ENCODE measurements at places on chromosomes 16 and 17.

DNA sequence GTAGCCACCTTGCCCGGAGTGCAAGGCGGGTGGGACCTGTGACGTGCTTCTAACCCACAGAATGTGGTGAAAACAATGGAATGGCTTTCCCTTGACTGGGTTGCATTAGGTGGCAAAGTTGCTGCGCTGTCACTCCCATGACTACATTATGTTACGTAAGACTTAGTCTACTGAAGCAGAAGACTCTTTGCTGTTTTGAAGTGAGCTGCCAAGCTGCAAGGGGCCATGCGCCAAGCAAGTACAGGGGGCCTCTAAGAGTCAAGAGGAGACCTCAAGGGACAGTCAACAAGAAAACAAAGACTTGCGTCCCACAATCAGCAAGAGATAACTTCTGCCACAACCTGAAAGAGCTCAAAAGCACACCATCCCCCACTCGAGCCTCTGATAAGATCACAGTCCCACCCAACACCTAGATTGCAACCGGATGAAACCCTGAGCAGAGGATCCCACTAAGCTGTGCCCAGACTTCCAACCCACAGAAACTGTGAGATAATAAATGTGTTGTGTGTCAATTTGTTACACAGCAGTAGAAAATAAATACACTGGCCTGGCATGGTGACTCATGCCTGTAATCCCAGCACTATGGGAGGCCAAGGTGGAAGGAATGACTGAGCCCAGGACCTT, 16.5 kb downstream of the ANKRD11 start:
- peak; percentile 48 for DNase-seq

DNA sequence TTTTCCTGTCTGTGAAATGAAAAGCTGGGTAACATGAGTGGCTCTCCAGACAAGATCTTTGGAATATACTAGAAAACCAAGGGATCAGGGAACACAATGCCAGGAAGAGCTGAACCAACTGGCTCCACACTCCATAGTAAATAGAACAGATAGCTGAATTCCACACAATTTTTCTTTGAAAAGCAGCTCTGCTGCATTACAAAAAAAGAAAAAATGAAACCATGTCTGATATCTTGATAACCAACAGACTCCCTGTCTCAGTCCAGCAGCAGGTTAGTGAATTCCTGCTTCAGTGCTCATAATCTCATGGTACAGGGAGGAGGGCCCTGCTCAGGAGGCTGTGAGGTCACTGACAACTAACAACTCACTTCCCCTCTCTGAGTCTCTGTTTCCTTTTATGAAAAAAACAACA, 97.1 kb downstream of the CDH11 start:
- DNase-seq, result peak; percentile 84

DNA sequence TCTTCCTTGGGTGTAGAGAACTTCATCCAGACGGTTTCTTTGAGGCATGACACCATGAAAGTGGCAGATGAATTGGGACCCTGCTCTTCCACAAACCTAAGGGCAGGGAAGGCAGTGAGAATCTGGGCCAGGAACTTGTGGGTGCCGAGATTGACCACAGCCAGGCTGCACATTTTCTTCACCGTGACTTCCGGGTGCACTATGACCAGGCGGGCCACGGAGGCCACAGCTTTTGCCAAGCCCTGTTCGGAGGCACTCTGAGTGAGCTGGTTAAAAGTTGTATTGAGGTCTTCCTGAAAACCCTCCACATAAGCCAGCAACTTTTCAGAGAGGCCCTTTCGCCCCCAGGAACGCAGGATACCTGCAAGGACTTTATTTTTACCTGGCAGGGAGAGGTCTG, 5.9 kb downstream of the GEMIN4 start:
- DNase-seq, result no peak

DNA sequence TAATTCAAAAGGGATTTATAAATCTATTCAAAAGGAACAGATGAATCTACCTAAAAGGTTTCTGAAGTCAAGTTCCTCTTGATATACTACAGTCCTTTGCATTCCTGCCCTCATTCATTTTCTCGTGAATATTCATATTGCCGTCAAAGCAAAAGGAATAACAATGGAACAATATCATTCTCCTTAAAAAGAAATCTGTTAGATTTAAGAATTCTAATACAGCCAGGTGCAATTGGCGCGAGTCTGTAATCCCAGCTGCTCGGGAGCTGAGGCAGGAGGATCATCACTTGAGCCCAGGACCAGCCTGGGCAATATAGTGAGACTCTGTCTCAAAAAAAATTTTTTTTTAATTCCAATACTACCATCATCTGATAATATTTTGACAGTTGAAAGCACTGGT, 130.3 kb downstream of the BRIP1 start:
- DNase-seq, result no peak

DNA sequence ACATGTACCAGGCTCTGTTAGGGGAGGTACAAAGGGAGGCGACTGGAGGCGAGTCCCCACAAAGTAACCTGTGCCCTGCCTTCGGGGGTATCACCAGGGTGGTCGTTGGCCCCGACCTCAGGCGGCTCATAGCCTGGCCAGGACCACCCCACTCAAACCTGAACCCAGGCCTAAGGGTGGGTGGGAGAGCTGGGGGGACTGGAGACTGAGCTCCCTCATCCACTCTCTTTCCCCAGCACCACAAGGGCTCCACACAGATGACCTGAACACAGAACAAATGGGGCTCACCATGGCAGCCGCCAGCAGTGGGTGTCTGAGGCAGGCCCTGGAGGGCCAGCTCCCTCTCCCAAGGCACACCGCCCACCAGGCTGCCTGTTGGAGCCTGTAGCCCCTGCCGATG, 120.6 kb upstream of the TNRC6C start:
- no peak for DNase-seq

GRCh38 chr16:21186326-21186691, 25.1 kb downstream of the ZP2 start:
- no peak for DNase-seq

- DNase-seq, result no peak
These were observed 6.9 kb downstream of the RGS9 start for GRCh38 chr17:65143889-65144604.

DNA sequence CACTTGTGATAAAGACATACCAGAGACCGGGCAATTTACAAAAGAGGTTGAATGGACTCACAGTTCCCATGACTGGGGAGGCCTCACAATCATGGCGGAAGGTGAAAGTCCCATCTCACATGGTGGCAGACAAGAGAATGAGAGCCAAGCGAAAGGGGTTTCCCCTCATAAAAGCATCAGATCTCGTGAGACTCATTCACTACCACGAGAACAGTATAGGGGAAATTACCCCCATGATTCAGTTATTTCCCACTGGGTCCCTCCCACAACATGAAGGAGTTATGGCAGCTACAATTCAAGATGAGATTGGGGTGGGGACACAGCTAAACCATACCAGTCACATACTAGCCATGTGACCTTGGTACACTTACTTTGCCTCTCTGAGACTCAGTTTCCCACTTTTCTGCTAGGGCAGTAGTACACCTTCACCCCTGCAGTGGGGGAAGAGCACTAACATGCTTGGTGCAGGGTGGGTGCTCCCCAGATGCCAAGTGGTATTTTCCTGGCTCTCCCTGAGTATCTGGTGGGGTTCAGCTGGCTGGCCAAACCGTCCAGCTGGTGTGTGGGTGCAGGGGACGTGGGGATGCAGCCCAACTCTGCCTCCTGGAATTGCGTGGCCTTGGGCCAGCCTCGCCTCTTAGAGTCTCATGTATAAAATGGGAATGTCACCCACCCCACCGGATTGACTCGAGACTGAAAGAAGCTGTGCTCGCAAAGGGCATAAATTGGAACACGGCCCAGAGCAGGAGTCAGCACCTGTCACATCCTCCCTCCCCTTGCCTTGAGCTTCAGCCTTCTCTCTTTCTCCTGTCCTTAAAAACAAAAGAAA, 364.1 kb downstream of the CPPED1 start:
- DNase-seq, result no peak

DNA sequence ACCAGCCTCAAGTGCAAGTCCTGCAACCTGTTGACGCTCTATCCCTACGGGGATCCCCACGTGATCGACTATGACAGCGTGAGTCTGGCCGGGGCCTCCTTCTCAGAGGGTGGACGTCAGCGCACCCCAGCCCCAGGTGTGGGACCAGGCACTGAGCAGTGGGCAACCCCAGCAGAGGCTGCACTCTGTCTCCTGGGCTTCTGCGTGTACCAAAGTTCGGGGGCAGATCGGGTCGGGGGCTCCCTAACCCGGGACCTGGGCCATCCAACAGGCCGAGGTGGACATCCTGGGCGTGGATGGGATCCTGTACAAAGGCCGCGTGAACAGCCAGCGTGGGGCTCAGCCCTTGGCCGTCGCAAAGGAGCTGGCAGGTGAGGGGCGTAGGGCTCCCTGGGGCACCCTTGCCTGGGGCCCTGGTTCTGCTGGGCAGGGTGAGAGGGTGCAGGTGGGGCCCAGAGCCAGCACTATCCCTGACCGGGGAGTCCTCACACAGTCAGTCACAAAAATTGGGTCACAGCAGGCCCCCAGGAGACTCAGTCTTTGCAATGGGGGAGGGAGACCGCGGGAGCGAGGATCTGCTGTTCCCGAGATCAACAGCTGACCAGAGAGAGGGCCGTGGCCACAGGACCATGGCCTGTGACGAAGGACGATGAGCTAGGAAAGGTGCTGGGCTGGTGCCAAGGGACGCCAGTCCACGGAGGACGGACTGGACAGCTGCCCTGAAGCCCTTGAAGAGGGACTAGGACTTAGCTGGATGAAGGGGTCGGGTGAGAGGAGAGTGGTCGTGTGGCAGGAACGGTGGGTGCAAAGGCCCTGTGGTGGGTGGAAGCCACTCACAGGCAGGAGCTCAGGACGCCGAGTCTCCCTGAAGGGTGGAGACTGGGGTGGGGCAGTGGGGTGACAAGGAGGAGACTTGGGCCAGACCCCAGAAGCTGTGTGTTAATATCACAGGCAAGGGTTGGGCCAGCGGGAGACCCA, 20.0 kb downstream of the UBALD1 start:
- DNase-seq, result no peak
